Hepatocyte (in vitro differentiated cells): ENCODE measurements at places on chromosomes 7 and 10. TPM values are rescaled to one million over a fixed set of nuclear protein-coding genes. Genes with fewer than 3 reads are reported as not detected.
A peak's percentile ranks its signal among the peaks of the same experiment; 100 is the strongest.

PNLIPRP3 gene
- total RNA-seq: 0.93 and 1.0 TPM in 2 replicates

DNA sequence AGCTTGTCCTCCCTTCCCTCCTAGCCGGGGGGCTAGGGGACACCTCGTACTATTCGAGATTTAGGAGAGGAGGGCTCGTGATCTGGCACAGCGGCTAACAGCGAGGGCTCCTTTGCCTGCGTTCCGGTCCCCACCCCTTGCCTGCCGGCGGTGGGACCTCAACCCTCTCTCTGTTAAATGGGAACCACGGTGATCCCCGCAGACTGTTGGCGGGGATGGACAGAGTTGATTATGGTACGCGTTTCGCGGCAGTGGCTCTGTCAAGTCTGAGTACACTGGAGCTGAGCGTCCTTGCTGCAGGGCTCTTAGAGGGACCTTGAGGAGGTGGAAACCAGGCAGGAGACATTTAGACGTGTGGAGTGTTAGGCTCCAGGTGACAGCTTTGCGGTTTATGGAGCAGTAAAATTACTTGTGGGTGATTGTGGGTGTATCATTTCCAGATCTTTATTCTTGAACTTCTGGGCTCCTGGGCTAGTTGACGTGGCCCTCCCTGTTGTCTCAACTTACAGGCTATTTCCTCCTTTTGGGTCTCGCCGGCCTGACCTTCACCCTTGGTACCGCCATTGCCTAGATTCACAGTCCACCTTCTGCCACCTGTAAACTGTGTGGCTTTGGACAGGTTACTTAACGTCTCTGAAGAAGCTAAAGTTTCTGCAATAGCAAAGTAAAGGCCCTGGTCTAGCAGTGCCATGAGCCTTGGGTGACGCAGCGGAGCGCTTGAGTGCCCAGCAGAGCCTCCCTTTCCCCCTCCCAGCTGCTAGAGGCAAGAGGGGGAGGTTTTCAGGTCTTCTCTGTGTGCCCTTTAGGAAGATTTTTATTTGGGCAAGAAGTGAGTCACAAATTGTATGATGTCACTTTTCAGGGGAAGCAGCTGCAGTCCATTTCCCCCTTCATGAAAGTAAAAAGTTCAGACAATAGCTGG, 739 bp downstream of the CASP7 start:
- peak; percentile 48 for DNase-seq

DNA sequence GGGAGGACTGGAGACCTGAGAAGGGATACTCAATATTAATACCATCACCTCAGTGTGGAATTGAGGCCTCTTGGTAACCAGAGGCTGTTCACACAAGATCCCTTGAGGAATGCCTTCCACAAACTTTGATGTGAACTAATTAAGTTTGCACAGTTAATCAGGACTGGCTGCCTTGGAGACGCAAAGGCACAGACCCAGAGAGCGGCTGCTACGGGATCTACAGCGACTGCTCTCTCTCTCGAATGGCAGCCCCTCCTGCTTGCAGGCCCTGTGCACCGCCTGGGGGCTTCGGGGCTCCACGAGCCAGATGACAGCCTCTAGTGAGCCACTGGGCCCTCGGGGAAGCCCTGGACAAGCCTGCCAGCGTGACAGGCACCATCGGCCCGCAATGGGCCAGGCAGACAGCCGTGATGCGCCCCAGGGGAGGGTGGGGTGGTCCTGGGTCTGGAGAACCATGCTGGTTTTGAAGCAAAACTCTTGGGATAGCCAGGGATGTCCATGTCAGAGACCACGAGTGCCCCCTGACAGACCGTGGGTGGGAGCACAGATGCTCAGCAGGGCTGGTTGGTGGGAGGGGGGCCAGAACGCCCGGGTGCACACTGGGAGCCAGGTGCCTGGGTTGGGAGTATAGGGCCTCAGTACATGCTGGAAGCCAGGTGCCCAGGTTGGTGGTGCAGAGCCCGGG, 195.6 kb downstream of the ELFN1 start:
- no peak for DNase-seq

- peak; percentile 76 for DNase-seq
Measured at GRCh38 chr10:51960494-51960895, 261.1 kb upstream of the CSTF2T start.

FBXL13 gene
- 1.8 and 3.3 TPM in 2 replicates for total RNA-seq

DNA sequence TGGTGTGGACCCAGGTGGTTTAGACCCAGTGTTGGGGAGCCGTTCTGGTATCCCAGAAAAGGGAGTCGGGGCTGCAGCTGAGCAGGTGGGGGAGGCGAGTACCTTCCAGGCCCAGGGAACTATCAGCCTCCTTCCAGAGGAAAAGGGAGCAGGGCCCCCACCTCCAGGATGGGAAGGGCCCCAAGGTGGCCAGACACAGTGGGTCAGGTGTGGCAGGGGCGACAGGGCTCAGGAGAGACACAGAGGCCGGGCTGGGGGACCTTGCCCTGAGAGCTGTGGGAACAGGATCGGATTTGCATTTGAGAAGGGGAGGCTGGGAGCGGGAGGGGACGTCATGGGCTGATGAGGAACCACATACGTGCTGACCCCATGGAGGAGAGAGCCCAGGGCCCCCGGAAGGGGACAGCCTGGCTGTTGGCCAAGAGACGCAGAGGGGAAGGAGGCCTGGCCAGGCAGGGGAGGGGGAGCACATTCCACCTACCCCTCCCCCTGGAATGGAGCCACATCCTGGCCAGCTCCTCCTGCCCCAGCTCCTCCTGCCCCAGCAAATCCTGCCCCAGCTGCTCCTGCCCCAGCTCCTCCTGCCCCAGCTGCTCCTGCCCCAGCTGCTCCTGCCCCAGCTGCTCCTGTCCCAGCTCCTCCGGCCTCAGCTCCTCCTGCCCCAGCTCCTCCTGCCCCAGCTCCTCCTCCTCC, 9.7 kb upstream of the TTYH3 start:
- DNase-seq: peak; percentile 93
